DMS 273 treated with DMSO at 0.1 percent for 48 hours (cell line): ENCODE measurements at places on chromosomes 1 and 21.

DNA sequence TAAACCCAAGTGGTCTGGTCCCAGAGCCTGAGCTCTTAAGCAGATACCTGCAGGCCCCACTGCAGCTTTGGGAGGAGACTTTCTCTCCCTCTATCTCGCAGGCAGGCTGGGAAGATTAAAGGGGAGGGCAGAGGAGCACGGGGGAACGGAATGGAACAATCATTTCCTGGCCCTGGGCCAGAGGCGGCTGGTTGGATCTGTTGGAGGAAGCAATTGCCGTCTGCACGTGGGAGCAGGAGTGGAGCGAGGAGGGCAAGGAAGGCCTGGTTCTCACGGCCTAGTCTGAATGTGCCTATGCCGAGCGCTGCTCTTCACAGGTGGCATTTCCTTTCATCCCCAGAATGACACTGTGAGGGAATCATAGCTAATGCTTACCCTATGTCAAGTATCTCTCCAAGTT, 23.7 kb downstream of the NKAIN1 start:
- DNase-seq: peak; percentile 38

DNA sequence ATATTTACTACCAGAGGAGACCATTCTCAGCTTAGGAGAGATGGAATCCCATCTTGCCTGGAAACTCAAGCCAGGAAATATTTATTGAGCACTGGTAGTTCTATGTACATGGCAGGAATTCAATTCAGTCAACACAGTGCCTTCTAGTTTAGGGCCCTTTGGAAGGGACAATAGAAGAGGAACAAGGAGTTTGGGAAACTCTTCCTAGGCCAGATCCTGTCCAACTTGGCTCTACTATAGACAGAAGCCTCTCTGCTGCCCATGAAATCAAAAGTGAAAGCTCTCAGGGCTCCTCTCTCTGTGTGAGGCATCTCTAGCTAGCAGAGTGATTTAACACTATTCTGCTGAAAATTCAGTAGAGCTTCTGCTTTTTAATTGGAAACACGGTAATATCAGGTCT, 244.6 kb upstream of the MAP1LC3C start:
- no peak for DNase-seq

GRCh38 chr1:200174525-200175295, 147.2 kb downstream of the NR5A2 start:
- no peak for DNase-seq

- no peak for DNase-seq
These were observed 6.0 kb downstream of the POFUT2 start for GRCh38 chr21:45281411-45282282.

DNA sequence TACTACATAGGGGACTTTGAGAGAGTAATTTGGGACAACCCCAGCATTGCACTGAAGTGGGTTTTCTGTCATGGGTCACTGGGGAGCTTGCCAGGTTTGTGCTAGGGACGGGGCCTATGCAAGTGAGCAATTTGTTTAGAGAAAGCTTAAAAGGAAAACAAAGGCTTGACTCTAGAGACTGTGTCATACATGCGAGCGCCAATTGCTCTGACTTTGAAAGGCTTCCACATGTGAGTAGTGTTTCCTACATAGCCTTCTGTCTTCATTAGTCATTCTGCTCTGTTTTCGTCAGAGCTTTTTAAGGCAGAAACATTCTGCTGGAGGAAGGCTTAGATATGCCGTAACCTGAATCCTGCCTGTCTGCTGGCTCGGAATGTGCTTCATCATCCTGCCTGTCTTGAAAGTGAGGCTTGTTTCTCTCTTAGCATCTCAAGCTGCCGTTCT, 28.4 kb downstream of the TRIM45 start:
- peak; percentile 61 for DNase-seq
